Right ventricle myocardium inferior (tissue), 1 donor: ENCODE measurements at places on chromosomes 16 and 17. TPM values are rescaled to one million over a fixed set of nuclear protein-coding genes. Genes with fewer than 3 reads are reported as not detected.

GRCh38 chr16:27699540-27699939 is 149.6 kb downstream of the KATNIP start:
- no peak for DNase-seq

- DNase-seq: no peak
Observed at GRCh38 chr17:51850201-51850600, 308.3 kb downstream of the CA10 start.

DNA sequence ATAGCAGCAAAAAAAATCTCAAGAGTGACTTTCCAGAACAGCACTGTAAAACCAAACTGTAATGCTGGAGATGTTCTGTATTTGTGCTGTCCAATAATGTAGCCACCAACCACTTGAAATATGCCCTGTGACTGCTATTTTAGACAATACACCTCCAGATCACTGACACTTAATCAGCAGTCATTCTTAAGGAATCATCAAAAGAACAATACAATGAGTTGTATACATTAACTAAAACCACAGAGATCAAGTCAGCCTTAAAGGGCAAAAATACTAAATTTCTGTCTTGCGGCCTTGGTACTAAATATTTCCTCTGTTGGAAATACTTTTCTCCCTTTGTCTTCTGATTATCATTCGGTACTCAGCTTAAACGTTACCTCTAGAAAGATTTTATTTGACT is 33.6 kb upstream of the ANKFY1 start:
- no peak for DNase-seq

CFAP119 gene
- 0.89 TPM for total RNA-seq

FAM117A gene
- 10.3 TPM for total RNA-seq

ITGAD gene
- 0.11 TPM for total RNA-seq
